ENCODE measurements at places on chromosomes 11 and 22.

GRCh38 chr11:11441516-11441915 is 88.5 kb upstream of the CSNK2A3 start:
- no peak for DNase-seq

GRCh38 chr22:20889025-20889704 is 28.0 kb upstream of the CRKL start:
- DNase-seq = no peak

- DNase-seq = no peak
Measured at GRCh38 chr11:84993386-84993785, 633.8 kb downstream of the DLG2 start.

- DNase-seq = peak; percentile 18
Measured at GRCh38 chr11:114033572-114033971, 25.9 kb upstream of the ZBTB16 start.

DNA sequence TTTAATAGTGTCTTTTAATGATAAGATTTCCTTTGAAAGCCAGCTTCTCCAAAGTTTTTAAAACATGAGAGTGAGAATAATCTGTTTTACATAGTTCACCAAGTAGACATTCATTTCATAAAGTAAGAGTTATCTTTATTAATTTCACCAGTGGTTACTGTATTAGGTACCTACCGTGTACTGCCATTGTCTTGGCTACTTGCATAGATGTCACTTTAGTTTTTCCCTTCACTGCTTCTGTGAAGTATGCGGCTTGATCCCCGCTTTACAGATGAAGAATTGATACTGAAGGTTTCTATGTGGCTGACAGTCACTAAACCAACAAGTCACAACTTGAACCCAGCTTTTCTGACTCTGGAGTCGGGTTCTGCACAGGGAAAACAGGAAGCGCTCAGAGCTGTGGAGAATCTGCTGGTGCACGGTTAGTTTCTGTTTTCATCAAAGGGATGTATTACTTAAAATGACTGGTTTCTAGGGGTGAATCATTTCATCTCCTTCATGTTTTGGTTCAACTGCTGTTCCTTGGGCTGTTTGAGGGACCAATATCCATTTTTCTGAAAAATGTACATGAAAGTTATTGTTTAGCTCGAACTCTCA is 39.3 kb upstream of the MYO18B start:
- DNase-seq = no peak

GRCh38 chr11:69680688-69681087 is 5.5 kb upstream of the LTO1 start:
- DNase-seq = no peak

- no peak for DNase-seq
Measured at GRCh38 chr22:40118979-40119378, 58.7 kb upstream of the TNRC6B start.

- no peak for DNase-seq
Measured at GRCh38 chr11:78438298-78438975, 20.8 kb upstream of the GAB2 start.

- DNase-seq = peak; percentile 53
Measured at GRCh38 chr11:11582011-11582701, 39.6 kb downstream of the GALNT18 start.

GRCh38 chr11:83011333-83012167 is 60.1 kb downstream of the RAB30 start:
- DNase-seq = no peak

- DNase-seq = peak; percentile 50
Measured at GRCh38 chr11:35318977-35319925, 100.1 kb downstream of the SLC1A2 start.

GRCh38 chr11:4118107-4118506 is 23.5 kb downstream of the RRM1 start:
- no peak for DNase-seq
